Mucosa of gallbladder (tissue), 1 donor: ENCODE measurements at places on chromosomes 5 and 9.
A peak's percentile ranks its signal among the peaks of the same experiment; 100 is the strongest.

DNA sequence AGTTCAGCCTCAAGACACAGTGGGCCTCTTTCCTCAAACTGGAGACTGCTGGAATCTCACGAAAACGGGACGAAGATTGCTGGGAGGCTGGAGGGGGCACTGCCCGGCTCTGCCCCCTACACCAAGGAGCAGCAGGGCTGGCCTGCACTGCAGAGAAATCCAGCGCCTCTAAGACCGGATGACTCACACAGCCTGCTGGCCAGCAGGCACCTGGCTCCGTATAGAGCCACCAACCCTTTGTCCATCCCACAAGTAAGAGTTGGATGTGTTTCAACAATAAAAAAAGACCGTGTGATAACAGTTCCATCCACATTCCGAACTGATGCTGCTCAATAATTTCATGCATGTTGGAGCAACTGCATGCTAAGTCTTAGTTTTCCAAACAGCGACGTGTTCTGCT is 11.5 kb downstream of the CCDC127 start:
- DNase-seq, result no peak

- no peak for DNase-seq
Measured at GRCh38 chr5:118185018-118185417, 803.3 kb downstream of the DTWD2 start.

- no peak for DNase-seq
Measured at GRCh38 chr9:135987838-135988404, 26.7 kb upstream of the UBAC1 start.

DNA sequence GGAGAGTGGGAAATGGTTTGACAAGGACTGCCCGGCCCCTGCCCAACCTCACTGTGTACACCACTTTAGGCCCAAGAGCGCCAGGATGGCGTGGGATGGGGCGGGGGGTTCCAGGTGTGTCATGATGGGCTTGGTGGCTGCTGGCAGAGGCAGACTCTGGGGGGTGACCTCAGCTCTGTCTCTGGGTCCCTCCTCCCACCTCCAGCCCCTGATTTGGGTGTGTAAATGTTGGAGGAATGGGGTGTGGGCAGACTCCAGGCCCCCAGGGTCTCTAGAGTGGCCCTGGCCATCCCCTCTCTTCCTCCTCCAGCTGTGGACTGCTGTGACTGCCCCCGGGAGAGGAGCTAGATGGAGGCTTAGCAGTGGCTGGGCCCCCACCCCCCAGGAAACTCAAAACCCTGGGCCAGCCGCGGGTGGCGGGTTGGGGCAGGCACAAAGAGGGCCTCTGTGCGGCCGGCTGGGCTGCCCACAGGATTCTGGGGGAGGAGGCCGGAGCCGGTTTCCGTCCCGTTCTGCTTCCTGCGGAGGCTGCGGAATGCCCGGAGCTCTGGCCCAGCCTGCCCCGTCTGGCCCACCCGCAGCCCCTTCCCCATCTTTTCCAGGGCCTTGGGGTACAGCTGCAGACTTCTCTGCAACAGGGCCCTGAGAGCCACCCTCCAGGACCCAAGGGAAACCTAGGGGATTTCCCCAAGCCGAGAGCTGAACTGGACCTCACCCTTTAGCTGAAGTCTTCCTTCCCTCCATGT is 23.1 kb downstream of the CXXC5 start:
- DNase-seq, result no peak

DNA sequence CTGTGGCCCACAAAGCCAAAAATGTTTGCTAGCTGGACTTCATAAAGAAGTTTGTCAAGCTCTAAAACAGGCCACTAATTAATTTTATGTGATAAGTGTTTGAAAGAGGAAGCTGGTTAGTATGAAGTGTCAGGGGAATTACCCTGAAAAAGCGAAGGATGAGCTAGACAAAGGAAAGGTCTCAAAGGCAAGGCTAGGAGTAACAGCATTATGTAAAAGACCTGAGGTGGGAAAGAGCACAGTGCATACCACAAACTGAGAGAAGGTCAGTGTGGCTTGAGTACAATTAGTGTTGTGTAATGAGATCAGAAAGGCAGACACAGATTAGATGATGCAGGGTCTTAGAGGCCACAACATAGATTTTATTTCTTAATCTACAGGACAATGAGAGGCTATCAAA is 29.6 kb downstream of the RC3H2 start:
- DNase-seq, result no peak

DNA sequence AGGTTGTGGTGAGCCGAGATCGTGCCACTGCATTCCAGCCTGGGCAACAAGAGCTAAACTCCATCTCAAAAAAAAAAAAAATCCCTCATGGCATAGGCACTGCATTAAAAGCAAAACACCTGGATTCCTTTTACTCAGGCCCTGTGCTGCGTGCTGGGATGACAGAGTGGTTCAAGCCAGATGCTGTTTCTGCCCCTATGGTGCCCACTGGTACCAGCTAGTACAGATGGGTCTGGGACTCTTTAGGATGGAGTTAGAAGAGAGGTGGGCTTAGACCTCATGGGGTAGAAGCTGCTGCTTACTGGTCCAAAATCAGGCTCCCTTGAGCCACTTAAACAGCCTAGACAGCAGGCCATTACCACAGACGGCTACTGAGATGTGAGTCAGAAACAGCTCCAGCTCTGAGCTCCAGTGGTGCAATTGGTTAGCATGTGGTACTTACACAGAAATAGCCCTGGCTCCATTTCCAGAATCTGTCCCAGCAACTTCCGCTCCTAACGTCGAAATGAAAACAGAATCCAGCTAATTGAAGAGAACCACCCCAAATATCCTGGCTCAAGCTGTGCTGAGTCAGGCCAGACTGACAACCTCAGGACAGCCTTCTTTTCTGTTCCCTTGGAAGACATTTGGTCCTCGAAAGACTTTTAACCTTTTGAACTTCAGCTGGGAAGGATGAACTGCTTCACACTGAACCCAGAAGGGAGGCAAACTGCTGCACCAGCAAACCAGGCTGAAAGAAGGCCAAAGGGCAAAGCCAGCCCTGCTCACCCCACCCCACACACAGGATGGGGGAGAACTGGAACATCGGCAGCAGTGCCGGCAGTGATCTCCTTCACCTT is 15.5 kb downstream of the C5orf15 start:
- DNase-seq, result peak; percentile 62

DNA sequence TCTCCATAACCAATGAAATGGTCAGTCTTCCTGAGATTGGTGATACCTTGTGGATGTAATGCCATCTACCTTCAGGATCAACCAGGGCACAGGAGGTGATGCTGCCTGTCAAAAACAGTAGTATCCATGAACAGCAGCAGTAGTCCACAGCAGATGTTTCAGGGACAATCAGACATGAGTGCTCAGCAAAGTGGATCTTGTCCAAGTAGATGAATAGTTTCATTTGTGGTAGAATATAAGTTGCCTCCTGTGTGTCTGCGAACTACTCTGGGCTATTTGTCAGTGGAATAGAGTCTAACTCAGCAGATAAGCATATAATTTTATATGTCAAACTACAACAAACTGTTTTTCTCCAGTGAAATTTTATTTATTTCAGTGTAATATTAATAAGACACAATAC is 1860.1 kb upstream of the ACO1 start:
- DNase-seq, result no peak

DNA sequence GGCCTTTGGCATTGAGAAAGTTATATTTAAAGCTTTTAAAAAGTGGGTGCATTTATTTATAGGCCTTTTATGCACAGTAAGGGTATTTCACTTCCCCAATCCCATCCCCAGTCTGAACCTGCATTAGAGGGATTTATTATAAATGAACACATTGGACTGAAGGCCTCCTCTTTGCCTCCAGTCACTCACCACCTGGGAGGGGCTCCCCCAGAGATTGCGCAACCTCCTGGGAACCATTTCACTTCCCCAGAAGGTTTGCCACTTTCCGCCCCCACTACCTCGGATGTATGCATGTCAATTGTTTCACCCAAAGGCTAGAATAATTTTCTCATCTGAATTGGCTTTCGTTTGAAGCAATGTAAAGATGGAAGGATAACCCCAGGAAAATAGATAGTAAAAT is 29.8 kb upstream of the VCAN start:
- no peak for DNase-seq

- DNase-seq, result no peak
Measured at GRCh38 chr5:67135381-67135984, 61.1 kb downstream of the CD180 start.

- DNase-seq, result peak; percentile 35
Measured at GRCh38 chr5:35247648-35248034, 17.4 kb upstream of the PRLR start.

GRCh38 chr9:80492221-80492620 is 920.5 kb downstream of the TLE4 start:
- DNase-seq, result peak; percentile 52

DNA sequence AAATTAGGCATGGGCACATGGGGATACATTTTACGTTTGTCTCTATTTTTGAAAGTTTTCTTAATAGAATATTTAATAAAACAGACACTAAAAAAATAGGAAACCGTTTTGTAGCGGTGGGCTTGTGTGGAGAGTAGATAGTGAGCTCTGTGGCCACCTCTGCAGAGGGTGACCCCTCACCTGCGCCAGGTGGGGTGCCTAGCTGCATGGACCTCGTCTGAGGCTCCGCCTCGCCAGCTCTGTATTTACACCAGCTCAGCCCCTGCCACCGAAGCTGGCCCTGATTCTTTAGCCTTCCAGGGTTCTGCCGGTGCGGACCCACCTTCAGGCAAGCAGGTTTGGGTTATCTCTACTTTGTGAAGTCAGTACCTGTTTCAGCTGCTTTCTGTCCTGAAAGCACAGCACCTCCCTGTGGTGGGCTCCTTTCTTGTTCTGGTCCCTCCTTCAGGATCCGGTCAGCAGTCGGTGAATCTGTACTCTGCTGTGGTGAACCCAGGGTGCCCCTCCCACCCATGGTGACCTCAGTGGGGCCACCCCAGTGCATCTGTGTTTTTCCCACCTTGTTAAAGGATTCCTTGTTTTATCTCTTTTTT is 105.2 kb upstream of the CACNA1B start:
- no peak for DNase-seq

GRCh38 chr9:14924230-14925219 is 14.3 kb upstream of the FREM1 start:
- no peak for DNase-seq

- no peak for DNase-seq
Measured at GRCh38 chr9:114370251-114370967, 17.4 kb downstream of the AKNA start.

- no peak for DNase-seq
Measured at GRCh38 chr9:92669527-92669889, 423 bp downstream of the IPPK start.

DNA sequence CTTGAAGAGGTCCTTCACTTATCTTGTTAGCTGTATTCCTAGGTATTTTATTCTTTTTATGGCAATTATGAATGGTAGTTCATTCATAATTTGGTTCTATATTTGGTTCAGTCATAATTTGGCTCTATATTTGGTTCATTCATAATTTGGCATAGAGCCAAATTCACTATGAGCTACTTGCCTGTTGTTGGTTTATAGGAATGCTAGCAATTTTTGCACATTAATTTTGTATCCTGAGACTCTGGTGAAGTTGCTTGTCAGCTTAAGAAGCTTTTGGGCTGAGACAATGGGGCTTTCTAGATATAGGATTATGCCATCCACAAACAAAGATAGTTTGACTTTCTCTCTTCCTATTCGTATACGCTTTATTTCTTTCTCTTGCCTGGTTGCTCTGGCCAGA is 142.2 kb downstream of the PLCXD3 start:
- no peak for DNase-seq

GRCh38 chr5:40955313-40955712 is 46.0 kb downstream of the C7 start:
- no peak for DNase-seq

DNA sequence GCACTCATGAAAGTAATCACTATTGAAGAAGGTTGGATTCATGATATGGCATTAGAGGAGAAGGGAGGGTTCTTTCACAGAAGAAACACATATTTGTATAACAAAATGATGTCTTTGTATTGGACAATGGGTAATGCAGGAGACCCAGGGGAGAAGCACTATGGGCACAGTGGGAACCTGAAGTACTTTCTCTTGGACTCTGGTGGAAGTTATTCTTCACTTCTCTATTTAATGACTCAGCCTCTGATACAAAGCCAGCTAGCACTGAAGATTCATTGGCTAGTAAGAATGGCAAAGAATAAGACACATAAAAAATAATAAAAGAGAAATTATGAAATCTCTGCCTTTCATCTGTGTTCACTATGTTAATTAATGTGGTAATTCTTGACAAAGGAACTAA is 149.9 kb upstream of the PRR16 start:
- DNase-seq, result no peak

DNA sequence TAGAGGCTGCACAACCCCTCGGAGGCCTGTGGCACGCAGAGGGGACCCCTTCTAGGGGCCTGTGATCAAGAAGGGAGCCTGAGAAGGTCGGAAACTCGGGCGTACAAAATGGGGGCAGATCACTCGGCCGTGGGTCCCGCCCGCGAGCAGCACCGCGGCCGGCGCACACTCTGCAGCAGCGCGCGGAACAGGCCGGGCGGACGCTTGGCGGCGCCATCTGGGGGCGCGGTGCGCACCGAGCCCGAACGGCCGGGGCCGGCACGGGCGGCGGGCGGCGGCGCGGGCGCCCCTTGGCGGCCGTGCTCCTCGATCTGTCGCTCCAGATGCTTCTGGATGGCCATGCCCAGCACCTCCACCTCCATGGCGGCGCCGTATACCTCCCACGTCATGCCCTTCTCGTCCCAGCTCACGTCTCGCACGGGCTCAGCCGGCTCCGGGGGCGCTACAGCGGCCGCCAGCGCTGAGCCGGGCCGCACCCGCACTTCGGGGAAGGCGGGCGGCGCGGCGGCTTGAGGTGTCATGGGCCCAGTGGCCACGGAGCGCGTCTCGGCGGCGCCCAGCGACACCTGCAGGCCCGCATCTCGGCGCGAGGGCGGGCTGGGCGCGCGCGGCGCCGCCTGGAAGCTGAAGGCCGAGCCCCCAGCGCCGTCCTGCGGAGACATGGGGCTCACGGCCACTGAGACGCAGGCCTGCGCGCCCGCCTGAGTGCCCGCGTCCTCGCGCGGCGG is 13.1 kb downstream of the GPRIN1 start:
- DNase-seq, result peak; percentile 48

DNA sequence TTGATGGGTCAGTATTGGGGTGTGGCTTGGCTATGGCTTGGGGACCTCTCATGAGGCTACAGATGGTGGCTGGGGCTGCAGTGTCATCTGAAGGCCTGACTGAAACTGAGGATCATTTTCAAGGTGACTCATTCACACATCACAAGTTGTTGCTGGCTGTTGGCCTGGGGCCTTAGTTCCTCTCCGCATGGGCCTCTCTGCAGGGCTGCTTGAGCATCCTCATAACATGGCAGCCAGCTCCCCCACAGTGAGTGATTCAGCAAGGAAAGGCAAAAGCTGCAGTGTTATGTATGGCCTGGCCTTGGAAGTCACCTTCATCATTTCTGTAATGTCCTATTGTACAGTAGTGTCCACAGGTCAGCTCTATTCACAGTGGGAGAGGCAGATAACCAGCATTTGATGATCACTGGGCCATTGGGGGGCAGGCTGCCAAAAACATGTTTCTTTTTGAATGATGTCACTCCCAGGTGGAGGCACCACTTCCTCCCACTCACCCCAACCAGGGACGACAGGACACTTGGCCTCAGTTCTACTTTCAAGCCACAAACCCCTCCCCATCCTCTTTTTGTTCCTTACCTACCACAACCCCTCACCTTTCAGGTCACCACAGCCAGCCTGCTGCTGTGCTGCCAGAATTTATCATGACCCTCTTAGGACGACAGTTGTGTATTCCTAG is 14.4 kb downstream of the FGD3 start:
- no peak for DNase-seq

- no peak for DNase-seq
Measured at GRCh38 chr9:16076511-16076910, 523.7 kb downstream of the CCDC171 start.
